ENCODE measurements at places on chromosomes 3 and 15. TPM values are rescaled to one million over a fixed set of nuclear protein-coding genes. Genes with fewer than 3 reads are reported as not detected.

USF3 gene
- 49.6 TPM for total RNA-seq

- H3K27me3 ChIP-seq = no peaks in the 10 kb centered on the region
- DNase-seq = no peak
- H3K4me3 ChIP-seq = no peak overlapping the region
- no peak overlapping the region for H3K27ac ChIP-seq
- H3K36me3 ChIP-seq = no peaks in the 10 kb centered on the region
Measured at GRCh38 chr3:20225769-20226168, 39.8 kb upstream of the SGO1 start.

DNA sequence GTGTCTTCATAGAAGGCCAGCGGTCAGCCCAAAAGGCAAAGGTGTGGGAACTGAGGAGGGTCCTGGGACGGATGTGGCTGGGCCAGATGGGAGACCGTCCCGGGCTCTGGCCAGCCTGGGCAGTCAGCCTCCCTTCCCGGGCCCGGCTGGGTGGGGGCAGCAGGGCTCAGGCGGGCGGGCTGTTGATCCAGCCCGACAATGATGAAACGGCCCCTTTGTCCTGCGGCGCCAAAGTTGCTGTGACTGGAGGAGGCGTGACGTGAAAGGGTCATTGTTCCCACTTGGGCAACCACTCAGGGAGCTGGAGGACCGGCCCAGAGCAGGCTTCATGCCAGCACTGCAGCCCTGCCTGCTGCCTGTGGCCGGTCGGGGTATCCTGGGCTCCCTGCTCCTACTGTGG, 16.5 kb downstream of the DUSP7 start:
- peak overlapping the region; percentile 74 for H3K27ac ChIP-seq
- H3K4me3 ChIP-seq = no peak overlapping the region

DNA sequence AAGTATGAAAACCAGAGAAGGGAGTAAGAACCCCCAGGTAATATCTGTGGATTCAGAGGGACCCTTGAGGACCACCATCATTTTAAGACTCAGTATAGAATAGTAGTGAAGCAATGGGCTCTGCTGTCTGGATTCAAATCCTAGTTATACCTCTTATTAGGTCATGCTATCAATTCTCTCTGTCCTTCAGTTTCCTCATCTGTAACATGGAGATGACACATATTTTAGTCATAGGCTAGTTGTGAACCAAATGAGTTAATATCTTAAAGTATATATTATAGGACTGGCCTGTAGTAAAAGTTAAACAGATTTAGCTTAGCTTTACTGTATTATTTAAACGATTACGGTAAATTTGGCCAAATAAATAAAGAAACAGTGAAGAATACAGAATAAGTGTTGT, 177.3 kb upstream of the GOLIM4 start:
- no peaks in the 10 kb centered on the region for H3K4me1 ChIP-seq
- H3K36me3 ChIP-seq = no peaks in the 10 kb centered on the region
- no peak for DNase-seq
- H3K27ac ChIP-seq = no peak overlapping the region

DNA sequence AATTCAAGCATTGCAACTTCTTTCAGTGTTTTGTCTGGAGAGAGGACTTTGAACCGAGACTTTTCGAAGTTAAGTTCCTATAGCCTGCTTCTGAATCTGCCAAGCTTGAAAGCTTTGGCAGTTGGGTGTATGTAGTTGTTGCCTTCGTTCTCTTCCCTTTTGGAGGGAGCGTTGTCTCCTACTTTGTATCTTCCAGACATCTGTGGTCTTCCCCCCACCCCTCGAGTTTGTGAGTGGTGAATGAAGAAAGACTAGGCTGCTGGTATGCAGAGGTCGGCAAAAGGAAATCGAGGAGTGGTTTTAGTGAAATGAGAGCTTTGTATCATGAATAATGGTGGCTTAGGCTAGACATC, 1.3 kb downstream of the CTNNB1 start:
- peak overlapping the region; percentile 97 for H3K27ac ChIP-seq
- DNase-seq = no peak
- peaks cover 40% of the 10 kb centered on the region for H3K4me1 ChIP-seq
- H3K4me3 ChIP-seq = peak overlapping the region; percentile 97

GRCh38 chr3:158568784-158569183, 2.2 kb upstream of the MLF1 start:
- peaks cover 14% of the 10 kb centered on the region for H3K4me1 ChIP-seq
- peak overlapping the region; percentile 94 for H3K27ac ChIP-seq
- DNase-seq = no peak
- no peak overlapping the region for H3K4me3 ChIP-seq

All from gastrocnemius medialis (tissue), 4 donors.